Right cardiac atrium (tissue), 5 donors: ENCODE measurements at places on chromosomes 7 and 10.

GRCh38 chr10:43692051-43692825 is 43.6 kb upstream of the ZNF32 start:
- no peak for DNase-seq

GRCh38 chr7:158531661-158532060 is 56.0 kb downstream of the PTPRN2 start:
- DNase-seq, result no peak

DNA sequence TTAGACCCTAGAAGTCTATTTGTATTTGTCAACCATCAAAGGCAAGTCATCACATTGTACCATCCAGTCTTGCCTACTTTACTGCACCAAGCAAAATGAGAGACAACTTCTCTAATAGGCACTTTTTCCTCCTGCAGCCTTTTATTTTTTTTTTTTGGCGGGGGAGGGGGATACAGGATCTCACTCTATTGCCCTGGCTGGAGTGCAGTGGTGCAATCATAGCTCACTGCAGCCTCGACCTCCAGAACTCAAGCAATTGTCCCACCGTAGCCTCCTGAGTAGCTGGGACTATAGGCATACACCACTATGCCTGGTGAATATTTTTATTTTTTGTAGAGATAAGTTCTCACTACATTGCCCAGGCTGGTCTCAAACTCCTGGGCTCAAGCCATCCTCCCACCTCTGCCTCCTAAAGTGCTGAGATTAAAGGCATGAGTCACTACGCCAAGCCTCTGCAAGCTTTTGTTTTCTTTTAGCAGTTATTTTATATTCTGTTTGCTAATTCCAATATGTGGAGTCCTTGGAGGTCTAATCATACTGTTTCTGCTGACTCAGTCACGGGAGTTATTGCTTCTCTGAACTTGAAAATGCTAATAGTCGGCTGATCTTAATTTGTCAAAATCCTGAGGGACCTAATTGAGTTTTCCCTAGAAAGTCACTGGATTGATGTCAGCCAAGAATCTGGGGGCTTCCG is 14.2 kb downstream of the KPNA7 start:
- no peak for DNase-seq

DNA sequence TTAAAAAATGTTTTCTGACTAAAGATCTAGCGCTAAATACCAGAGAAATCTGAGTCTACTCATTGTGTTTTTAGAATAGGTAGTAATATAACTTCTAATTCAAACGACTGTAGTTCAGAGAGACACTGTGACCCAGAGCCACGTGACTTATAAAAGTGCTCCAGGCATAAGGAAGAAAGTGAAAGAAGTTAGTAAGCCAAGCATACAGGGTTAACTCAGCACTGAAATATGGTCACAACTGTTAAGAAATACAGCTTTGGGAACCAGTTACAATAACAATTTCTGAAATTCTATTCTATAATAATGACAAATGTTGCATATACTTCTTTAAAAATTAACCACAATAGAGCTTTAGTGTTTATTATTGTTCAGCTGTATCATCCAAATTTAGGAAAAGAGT is 119.1 kb downstream of the TFEC start:
- DNase-seq, result no peak

DNA sequence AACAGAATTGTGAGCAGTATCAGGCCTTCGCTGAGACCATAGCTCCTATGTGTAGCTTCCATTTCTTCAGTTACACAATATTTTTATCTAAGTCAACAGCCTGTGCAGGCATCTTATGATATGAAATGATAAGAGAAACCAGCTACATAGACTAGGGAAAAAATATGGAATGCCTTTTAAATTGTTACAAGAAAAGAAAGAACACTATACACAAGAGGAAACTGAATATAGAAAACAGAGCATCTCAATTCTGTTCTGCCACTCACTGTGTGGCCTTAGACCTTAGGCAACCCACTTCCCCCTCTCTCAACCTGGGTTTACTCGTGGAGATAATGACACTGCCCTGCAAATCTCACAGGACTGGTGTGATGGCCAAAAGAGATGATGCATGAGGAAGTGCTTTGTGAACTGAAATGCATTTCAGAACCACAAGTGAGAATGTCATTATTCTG is 132.9 kb downstream of the LRRN3 start:
- DNase-seq, result no peak
